HuH-7 (cell line): ENCODE measurements at places on chromosomes 4 and X.

DNA sequence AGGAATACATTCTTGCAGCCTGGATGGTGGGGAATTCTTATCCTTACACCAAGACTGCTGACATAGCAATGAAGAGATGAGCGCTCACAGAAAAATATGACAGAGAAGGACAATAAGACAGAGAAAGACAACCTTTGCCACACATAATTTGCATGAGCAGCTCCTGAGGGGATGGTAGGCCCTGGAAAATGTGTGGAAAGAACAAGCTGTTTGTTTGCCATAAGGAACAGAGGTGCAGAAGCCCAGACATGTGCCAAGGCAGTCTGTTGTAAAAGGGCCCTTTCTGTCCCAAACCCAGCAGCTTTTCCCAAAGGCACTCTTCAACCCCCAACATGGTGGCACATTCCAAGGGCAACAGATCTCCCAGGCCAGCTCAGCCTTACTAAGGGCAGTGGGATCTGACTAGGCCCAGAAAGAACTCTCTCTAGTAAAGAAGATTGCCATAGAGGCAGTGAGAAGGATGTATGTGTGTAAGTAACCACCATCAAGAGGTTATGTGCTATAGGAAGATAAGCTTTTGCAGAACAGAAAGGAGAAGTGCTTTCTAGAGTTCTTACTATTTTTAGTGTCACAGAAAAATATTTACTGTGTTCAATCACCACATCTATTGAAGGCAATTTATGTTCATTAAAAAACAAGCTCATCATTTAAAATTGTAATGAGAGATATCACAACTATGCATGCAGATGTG, 287.0 kb upstream of the RASGEF1B start:
- no peak for DNase-seq

DNA sequence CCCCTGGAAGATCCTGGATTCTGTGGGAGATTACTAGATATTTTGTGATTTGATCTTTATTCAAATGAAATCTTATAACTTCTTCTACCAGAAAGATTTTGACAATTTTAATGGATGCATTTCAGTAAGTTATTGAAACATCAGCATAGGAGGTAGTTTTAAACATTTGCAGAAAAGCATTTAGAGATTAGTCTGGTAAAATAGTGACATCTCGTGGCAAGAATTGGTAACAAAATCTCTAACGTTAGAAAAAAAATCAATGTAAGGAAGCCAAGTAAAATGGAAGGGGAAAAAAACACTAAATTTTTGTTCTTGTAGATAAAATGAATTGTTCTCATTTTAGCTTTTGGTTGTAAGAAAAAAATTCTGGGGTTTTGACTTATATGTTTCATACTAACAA, 73.3 kb downstream of the TASL start:
- DNase-seq: no peak

DNA sequence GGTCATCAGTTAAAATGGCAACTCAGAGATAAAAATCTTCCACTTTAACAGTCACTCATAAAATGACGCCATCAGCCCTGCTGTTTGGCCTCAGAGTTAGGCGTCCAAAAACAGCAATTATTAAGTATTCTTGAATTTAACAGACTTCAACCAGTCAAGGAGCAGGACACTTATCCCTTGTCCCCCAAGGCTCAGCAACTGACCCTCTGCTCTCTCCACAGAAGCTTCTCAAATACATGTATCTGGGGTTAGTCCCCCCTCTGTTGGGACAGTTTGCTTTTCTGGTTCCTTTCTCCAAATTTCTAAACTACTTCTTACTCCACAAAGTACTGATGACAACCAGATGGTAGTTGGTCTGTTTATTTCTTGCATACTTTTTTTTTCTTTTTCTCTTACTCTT, 54.4 kb downstream of the SOD3 start:
- no peak for DNase-seq

- DNase-seq: no peak
Measured at GRCh38 chr4:20754036-20754435, 53.8 kb downstream of the PACRGL start.

DNA sequence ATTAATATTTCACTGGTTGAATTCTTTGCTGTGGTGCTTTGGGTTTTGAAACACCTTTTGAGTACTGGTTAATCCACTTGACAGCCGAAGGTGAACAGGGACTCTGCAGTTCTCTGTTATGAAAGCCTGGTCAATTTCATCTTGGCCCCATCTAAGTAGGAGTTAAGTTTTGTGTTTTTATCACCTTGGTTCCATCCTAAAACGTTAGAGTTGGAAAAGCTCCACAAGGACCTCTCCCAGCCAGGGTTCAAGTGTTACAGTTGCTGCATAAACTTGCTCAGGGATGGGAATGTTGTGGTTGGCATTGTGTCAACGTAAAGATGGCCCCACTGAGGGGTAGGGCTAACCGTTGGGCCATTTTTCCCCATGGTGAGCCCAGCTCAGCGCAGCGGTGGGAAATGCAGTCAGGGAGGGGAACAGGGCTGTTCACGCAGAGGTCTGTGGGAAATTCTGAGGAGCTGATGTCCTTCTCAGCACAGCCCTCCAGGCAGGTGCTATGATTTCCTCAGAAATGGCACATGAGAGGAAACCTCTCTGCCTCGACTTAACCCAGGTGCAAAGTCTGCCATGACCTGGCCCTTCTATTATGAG, 188.7 kb downstream of the STIM2 start:
- DNase-seq: no peak

- no peak for DNase-seq
Measured at GRCh38 chr4:126106658-126107057, 791.9 kb downstream of the FAT4 start.

DNA sequence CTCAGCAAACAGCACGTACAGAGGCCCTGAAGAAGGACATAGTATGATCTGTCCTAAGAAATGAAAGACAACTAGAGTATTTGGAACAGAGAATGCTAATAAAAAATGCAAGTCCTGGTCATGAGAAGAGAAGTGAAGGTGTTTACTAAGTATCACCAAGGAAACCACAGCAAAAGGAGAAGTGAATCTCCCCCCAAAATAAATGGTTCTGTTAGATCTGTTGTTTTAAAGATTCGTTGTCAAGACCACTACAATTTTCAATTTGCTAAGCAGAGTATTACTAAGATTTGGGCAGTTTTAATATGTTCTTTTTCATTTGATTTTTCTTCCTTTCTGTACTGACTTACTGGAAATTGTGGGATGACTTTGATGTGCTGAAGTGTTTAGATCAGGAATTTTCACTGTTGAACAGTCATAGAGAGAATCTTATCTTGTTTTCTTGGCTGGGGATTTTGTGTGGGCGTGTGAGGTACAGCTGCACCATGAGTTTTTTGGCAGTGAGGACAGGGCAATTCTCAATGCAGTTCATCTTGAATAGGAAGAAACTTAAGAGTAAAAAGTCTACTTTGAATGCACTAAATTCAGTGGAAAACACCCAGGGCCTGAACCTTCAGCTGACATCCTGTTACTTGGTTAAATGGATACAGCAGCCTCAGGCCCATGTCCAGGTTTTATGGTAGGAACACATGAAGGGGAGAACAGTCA, 132.2 kb downstream of the STIM2 start:
- DNase-seq: no peak

DNA sequence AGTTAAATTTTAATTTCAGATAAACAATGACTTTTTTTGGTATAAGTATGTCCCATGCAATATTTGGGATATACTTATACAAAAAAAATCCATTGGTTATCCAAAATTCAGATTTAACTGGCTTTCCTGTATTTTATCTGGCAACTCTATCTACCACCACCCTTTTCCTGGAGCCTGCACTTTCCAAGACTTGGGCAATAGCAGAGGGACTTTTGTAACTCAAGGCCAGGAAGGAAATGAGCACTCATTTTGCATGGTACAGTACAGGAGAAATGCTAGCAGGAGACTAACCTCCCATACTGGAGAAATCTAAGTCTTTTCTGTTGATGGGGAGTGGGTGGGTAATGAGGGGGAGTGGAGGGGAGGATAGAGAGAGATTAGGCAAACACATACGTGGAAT, 37.7 kb upstream of the PLAC1 start:
- DNase-seq: no peak

GRCh38 chr4:164716901-164717300, 37.0 kb upstream of the SMIM31 start:
- peak; percentile 7 for DNase-seq

DNA sequence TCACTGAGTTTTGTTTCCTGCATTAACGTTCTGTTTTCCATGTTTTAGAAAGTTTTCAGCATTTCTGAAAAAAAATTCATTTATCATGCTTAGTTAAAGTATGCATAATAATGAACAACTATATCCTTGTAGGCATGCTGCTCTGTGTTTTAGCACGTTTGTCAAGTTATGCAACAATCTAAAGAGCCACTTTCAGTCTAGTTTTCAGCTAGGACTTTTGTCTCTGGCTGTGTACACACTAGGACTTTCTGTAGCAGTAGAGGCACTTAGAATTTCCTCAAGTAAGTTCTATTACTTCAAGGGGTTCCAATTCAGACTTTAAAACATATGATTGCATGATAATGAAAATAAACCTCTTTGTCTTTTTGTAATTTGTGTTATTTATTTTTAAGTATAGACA, 12.4 kb downstream of the DCAF8L1 start:
- no peak for DNase-seq
